ENCODE measurements at places on chromosomes 6 and 20. TPM values are rescaled to one million over a fixed set of nuclear protein-coding genes. Genes with fewer than 3 reads are reported as not detected.

Gene FGD2
- not detected for polyA plus RNA-seq

Gene ZSWIM1
- 4.0 TPM for polyA plus RNA-seq

Gene RSPH4A
- polyA plus RNA-seq: 0.04 TPM

Gene NR2E1
- polyA plus RNA-seq: not detected

Gene DEFB113
- polyA plus RNA-seq: not detected

Gene TAB2
- 12.7 TPM for polyA plus RNA-seq

Gene GOPC
- 8.6 TPM for polyA plus RNA-seq

Gene SIRPG
- not detected for polyA plus RNA-seq

Gene CLPSL2
- not detected for polyA plus RNA-seq

Gene GMDS
- polyA plus RNA-seq: 23.5 TPM

Gene ALDH5A1
- polyA plus RNA-seq: 0.20 TPM

Gene PRICKLE4
- 0.55 TPM for polyA plus RNA-seq

Gene REM1
- polyA plus RNA-seq: not detected

Gene OR2B3
- polyA plus RNA-seq: not detected

Gene TXLNB
- not detected for polyA plus RNA-seq

Gene ANKRD66
- polyA plus RNA-seq: not detected

Gene DAAM2
- not detected for polyA plus RNA-seq

Gene BMP6
- 1.0 TPM for polyA plus RNA-seq

Gene DEFB128
- polyA plus RNA-seq: not detected

Gene DEFB132
- polyA plus RNA-seq: not detected

Gene PREX1
- polyA plus RNA-seq: 0.31 TPM

Gene PRDM1
- polyA plus RNA-seq: 3.4 TPM

Gene TCFL5
- polyA plus RNA-seq: 7.5 TPM

Gene CTCFL
- not detected for polyA plus RNA-seq

Gene SLC17A1
- not detected for polyA plus RNA-seq

Gene EHMT2
- 38.2 TPM for polyA plus RNA-seq

Gene PACRG
- not detected for polyA plus RNA-seq

Gene LBP
- polyA plus RNA-seq: not detected

Gene ETV7
- polyA plus RNA-seq: 1.5 TPM

Gene KIF25
- polyA plus RNA-seq: not detected

Gene PRL
- not detected for polyA plus RNA-seq

Gene TNXB
- 0.07 TPM for polyA plus RNA-seq

Gene NOX3
- not detected for polyA plus RNA-seq

Gene PI16
- not detected for polyA plus RNA-seq

Gene PTK6
- polyA plus RNA-seq: 15.2 TPM

Gene BTN1A1
- polyA plus RNA-seq: not detected

Gene DPPA5
- polyA plus RNA-seq: not detected

Gene LPA
- polyA plus RNA-seq: not detected

Gene FRS3
- 2.7 TPM for polyA plus RNA-seq

Gene TMEM244
- not detected for polyA plus RNA-seq

Gene HLA-DMB
- not detected for polyA plus RNA-seq

Gene NKX2-4
- polyA plus RNA-seq: not detected

Gene DOK5
- not detected for polyA plus RNA-seq

Gene PCMTD2
- 4.6 TPM for polyA plus RNA-seq

Gene MLN
- polyA plus RNA-seq: not detected

Gene EDN3
- polyA plus RNA-seq: not detected

Gene IFNGR1
- polyA plus RNA-seq: 31.6 TPM

Gene PSMB8
- polyA plus RNA-seq: 119 TPM

Gene C20orf204
- polyA plus RNA-seq: 0.11 TPM

Gene TCF15
- not detected for polyA plus RNA-seq

Gene NT5E
- polyA plus RNA-seq: 140 TPM

Gene GPSM3
- polyA plus RNA-seq: 19.1 TPM

Gene ZNF831
- not detected for polyA plus RNA-seq

Gene TBX18
- polyA plus RNA-seq: not detected

Measured in foreskin keratinocyte (primary cell).